Renal cortical epithelial cell (primary cell): ENCODE measurements at places on chromosomes 2 and 18.

DNA sequence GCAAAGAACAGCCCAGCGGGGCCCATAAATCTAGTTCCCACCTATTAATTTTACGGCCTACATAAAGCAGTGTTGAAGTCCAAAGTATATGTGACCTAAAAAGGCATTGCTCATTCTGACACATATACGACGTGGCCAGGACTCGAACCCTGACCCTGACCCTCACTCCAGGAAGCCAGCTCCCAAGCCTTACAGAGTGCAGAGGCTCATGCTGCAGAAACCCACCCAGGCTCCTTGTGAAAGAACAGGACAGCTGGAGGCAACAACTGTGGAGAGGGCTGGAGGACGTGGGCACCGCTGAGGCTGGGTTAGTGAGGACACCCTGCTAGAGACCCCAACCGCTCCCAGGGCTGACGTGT, 221.6 kb downstream of the CYP26B1 start:
- no peak for DNase-seq

DNA sequence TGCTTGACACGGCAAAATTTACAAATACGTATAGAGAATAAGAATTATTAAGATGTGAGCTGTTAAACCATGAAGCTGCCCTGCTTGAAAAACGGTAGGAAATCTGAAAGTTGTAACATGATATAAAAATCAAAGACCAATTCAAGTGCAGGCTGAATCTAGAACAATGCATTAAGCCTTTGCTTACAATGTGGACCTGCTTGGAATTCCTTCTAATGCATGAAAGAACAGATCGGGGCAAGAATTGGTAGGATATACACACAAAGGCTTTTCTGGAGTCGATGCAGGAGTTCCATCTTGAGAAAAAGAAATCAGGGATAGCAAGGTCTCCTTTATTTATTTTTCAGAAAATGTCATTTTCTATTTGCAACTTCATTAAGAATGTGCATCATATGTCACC, 136.8 kb downstream of the DLGAP1 start:
- DNase-seq: no peak

DNA sequence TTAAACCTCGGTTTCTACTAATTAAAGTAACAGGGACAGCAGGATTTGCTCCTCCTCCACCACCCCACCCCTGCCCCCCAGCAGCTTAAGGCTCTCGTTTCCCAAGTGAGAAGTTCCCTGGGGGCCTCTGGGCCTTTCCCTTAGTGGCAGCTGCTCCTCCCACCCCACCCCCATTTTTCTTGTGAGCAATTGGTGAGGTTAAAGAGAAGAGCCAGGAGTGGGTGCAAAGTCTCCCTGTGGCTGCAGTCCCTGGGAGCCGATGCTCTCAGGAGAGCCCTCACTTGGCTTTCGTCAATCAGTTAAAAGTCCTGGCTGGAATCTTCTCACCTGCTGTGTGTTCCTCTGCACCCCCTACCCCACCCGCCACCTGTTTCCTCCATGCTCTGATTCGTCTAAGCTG, 48.7 kb upstream of the AGAP1 start:
- no peak for DNase-seq

GRCh38 chr2:128818248-128818647, 499.6 kb upstream of the HS6ST1 start:
- DNase-seq: no peak

DNA sequence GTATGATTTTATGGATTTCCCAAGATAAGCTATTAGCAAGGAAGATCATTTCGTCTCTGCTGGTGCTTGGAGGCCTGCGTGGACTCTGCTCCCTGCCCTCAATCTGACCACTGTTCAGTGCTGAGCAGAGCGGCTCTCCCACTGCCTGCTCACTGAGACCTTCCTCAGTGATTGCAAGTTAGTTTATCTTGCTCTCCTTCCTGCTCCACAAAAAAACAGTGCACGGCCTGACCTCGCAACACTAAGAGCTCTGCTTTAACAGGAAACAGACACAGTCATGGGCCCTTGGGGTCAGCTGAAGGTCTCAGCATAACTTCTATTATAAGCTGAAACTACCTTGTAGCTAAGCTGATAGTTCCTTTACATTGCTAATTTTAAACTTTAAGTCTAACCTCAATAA, 53.1 kb downstream of the PRELID3A start:
- DNase-seq: no peak

DNA sequence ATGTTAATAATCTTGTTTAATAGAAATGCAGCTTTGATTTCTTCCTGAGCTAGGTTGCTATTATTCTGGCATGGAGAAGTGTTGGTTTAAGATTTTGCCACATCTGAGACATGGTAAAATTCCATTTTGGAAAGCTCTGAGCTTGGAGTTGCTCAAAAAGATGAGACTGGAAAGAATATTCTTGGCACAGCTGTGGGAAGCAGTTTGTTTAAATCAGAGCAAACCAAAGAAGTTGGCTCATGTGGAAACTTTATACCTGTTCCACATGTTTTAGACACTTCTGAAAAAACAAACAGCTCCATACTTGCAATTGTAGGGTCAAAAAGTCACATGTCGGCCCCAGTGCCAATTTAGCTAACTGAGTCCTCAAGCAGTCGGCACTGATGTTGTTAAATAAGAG, 116.6 kb downstream of the SLC4A3 start:
- no peak for DNase-seq

DNA sequence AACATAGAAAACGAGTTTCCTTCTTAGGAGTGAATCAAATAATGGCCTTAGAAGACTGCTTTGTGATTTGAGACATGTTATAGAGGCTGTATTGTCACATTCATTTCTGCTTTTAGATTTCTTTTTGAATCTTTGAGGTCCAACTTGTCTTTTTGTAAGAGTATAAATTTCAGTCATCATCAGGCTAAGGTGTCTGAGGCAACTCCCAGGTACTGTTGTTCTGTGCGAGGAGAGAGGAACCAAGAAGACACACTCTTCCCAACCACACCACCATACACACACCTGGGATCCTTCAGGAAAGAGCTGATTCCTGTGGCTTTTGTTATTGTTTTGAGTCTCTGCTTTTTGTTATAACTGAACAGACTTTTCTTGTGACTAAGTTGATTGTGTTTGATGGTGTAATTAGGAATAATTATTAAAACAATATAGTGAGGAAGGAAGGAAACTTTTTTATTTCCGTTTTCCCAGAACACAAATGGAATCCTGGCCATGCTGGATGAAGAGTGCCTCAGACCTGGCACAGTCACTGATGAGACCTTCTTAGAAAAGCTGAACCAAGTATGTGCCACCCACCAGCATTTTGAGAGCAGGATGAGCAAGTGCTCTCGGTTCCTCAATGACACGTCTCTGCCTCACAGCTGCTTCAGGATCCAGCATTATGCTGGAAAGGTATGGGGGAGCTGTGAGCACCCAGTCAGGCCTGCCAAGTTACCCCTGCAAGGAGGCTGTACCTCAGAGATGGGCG, 140.4 kb downstream of the MYO1B start:
- no peak for DNase-seq

- DNase-seq: no peak
Measured at GRCh38 chr2:11437602-11438001, 28.4 kb downstream of the E2F6 start.
